ENCODE measurements at places on chromosomes 2 and 18. TPM values are rescaled to one million over a fixed set of nuclear protein-coding genes. Genes with fewer than 3 reads are reported as not detected.

Gene LYG1
- 1.2 TPM for total RNA-seq

GRCh38 chr2:161613161-161613560 lies 11.1 kb upstream of the SLC4A10 start:
- H3K4me3 ChIP-seq, result no peak overlapping the region
- peaks cover 14% of the 10 kb centered on the region for H3K27me3 ChIP-seq
- DNase-seq, result no peak
- H3K4me1 ChIP-seq, result no peaks in the 10 kb centered on the region
- H3K36me3 ChIP-seq, result no peaks in the 10 kb centered on the region

Gene ARMC9
- total RNA-seq, result 0.50 TPM

Gene PLEK
- 10.9 TPM for total RNA-seq

Gene CRYGD
- total RNA-seq, result not detected

DNA sequence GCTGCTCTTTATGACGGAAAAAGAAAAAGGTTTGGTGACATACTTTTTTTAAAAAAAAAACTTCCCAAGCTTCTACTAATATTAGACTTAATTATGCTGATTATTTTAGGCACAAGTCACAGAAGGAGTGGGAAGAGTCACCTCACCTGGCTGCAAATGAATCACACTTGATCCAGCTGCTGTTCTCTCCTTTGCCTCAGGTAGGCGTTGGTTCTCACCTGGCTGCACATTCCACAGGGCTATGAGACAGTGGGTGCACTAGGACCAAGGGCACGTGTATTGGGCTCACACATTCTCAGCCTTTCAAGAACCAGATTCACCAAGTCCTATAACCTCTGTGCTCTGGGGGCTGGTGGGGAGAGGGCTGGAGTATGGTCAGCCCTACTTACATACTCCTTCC lies 93.3 kb downstream of the TGFA start:
- peaks cover 14% of the 10 kb centered on the region for H3K27me3 ChIP-seq
- peaks cover 16% of the 10 kb centered on the region for H3K4me1 ChIP-seq
- H3K4me3 ChIP-seq, result no peak overlapping the region
- DNase-seq, result no peak
- no peak overlapping the region for H3K27ac ChIP-seq
- no peaks in the 10 kb centered on the region for H3K36me3 ChIP-seq

- H3K36me3 ChIP-seq, result no peaks in the 10 kb centered on the region
- H3K4me1 ChIP-seq, result no peaks in the 10 kb centered on the region
- H3K27ac ChIP-seq, result no peak overlapping the region
- DNase-seq, result no peak
- H3K4me3 ChIP-seq, result no peak overlapping the region
Measured at GRCh38 chr2:236445678-236446077, 123.9 kb upstream of the ACKR3 start.

Gene RAD51AP2
- total RNA-seq, result not detected

Gene CLASP1
- 64.6 TPM for total RNA-seq

DNA sequence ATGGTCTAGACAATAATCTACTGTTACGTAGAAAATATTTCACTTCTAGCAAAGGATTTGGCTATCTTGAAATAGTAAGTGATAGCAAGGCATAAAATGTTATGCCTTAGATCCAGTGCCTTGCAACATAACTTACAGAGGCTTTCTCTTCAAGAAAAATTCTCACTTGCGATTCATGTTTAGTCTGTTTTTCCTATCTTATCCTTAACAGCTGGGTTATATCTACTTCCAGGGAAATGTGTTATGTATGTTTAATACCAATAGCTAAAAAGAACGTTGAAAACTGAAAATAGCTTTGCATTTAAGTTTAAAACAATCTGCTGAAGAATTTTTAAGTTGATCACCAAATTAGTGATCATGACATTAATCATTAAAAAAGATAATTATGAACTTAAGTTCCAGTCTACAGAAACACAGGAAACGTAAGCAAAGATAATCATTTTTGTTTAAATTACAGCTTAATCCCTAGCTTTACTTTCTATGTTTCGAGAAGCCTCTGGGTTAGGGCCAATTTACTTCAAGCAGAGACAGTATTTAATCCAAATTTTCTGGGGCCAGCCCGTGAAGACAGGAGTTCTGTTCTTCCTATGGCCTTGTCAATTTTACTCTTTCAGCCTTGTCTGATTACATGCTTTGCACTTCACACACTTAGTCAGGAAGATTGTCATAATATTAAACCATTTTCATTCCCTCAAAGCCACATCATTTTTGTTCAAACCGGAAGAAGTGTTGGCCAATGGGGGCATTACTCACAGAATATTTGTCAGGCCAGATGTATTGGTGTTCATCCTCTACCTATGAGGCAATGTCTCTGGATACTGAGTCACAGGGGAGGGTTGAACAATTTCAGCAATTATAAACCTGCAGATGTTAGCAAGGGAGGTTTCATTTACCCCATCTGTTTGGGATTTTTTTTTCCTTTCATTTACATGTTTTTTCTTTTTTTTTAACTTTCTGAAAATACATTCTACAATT lies 1132.9 kb upstream of the ZEB2 start:
- no peak for DNase-seq
- H3K27me3 ChIP-seq, result no peaks in the 10 kb centered on the region
- H3K4me1 ChIP-seq, result no peaks in the 10 kb centered on the region
- H3K4me3 ChIP-seq, result no peak overlapping the region

DNA sequence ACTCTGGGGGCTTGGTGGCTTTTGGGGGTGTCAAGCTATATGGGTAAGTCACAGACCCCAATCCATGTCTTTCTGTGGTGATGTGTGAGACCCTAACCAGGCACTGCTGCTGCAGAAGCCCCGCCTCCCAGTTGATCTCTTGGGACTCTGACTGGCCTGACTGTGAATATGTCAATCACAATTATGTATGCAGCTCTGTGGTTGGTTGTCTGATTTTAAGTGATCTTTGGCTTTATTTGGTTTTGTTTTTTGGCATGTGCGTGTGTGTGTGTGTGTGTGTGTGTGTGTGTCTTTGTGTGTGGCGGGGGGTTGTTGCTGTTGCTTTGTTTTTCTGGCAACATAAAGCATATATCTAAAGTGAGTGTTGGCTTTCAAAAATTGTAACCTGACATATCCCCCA lies 78.5 kb upstream of the GLS start:
- H3K36me3 ChIP-seq, result no peaks in the 10 kb centered on the region
- no peak overlapping the region for H3K4me3 ChIP-seq
- no peak overlapping the region for H3K27ac ChIP-seq

Gene RFTN2
- not detected for total RNA-seq

Gene SOCS6
- total RNA-seq, result 2.1 TPM

DNA sequence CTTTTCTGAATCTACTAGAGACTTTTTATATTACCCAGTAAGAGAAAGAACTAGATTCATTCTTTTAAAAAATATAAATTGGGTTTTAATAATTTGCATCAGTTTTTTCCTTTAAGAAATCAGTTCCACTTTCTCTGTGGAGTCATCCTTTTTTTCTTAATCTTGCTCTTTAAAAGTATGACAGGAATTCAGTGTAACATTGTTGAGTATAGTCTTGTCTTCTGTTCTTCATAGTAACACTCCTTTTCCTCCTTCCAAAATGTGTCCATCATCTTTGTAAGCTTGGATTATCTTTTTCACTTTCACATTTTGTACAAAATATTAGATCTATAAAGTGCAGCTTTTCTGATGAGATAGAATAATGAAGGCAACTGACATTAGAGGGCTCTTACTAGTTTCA lies 135.4 kb downstream of the HAUS1 start:
- H3K4me3 ChIP-seq, result no peak overlapping the region
- no peaks in the 10 kb centered on the region for H3K27me3 ChIP-seq
- no peak overlapping the region for H3K27ac ChIP-seq
- H3K36me3 ChIP-seq, result peaks cover 36% of the 10 kb centered on the region
- H3K4me1 ChIP-seq, result peaks cover 13% of the 10 kb centered on the region

- no peak for DNase-seq
- peaks cover 10% of the 10 kb centered on the region for H3K27me3 ChIP-seq
- no peaks in the 10 kb centered on the region for H3K36me3 ChIP-seq
- no peak overlapping the region for H3K27ac ChIP-seq
- H3K4me1 ChIP-seq, result peaks cover 10% of the 10 kb centered on the region
Measured at GRCh38 chr2:110101280-110101844, 14.3 kb downstream of the MALL start.

Gene EGR4
- not detected for total RNA-seq
